Left ventricle myocardium inferior (tissue), 1 donor: ENCODE measurements at places on chromosomes 5 and 9.

- DNase-seq, result no peak
These were observed 25.6 kb downstream of the POU5F2 start for GRCh38 chr5:93715761-93716160.

GRCh38 chr5:135443161-135443960, 3.8 kb downstream of the DCANP1 start:
- DNase-seq, result no peak

- no peak for DNase-seq
These were observed 10.7 kb downstream of the GAPT start for GRCh38 chr5:58501778-58502417.

DNA sequence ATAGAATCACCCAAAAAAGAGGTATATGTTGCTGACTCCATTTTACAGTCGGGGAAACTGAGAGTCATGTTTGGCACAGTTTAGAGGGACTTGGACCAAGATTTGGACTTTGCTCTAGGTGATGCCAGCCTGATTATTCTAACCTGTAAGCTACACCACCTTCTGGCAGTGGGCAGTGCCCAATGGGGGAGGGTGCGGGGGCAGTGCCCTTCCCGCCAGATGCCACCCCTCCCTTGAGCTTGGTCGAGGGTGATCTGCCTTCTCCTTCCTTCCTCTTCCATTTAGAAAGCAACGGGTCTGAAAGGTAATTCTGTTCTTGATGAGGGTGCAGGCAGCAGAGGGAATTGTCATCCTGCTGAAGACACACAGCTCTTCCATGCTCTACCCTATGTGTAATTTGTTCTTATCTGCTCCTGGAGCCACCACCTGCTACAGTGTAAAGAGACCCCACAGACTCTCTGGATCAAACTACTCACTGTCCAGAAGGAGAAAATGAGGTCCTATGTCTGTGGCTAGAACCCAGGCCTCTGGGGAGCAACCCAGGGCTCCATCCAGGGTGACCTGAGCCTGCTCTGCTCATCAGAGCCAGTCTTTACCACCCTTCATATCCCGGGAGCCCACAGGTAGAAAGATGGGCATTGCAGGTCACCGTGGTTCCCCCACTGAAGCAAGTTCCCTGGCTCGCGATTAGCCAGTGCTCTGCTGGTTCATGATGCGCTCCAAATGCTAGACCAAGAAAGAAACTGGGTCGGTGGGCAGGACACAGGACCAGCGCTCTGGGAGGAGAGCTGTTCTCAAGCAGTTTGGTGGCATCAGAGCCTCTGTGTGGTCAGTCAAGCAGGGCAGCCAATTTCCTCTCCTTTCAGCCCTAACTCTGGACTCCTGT, 156.2 kb downstream of the RGS3 start:
- DNase-seq, result no peak

GRCh38 chr9:3008091-3008490, 164.2 kb upstream of the PUM3 start:
- no peak for DNase-seq

- no peak for DNase-seq
These were observed 12.2 kb downstream of the LCN12 start for GRCh38 chr9:136964171-136964689.

- no peak for DNase-seq
These were observed 13.6 kb upstream of the CLTB start for GRCh38 chr5:176429972-176430371.

DNA sequence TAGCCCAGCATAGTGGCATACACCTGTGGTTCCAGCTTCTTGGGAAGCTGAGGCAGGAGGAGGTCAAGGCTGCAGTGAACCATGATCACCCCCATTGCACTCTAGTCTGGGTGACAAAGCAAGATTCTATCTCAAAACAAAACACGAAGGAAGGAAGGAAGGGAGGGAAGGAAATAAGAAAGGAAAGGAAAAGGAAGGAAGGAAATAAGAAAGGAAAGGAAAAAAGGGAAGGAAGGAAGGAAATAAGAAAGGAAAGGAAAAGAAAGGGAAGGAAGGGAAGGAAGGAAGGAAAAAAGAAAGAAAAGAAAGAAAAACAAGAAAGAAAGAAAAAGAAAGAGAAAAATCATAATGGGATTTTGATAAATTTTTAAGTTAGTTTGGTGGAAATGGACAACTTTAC, 3.1 kb upstream of the STX17 start:
- no peak for DNase-seq

GRCh38 chr9:96417661-96418082, 498 bp downstream of the ZNF367 start:
- peak; percentile 43 for DNase-seq

- DNase-seq, result no peak
These were observed 70.7 kb downstream of the NR2F1 start for GRCh38 chr5:93653716-93654115.

DNA sequence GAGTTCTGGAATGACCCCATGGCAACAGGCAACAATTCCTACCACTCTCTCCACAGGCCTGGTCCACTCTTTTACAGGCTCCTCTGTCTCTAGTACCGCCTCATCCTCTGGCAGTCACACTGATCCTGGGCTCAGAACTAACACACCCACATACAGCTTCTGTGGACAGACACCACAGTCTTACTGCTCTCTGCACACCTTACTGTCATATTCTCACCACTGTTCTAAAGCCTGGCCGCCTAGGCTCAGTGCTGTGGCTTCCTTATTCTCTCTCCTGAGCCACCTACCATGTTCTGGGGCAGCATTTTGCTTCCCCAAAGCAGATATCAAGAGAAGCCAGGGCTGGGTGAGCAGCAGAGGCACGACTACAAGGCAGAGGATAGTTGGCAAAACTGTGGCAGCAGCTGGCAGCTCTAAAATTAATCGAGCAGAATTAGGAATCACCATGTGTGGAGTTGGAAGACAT, 14.8 kb downstream of the REEP5 start:
- DNase-seq, result no peak

- no peak for DNase-seq
These were observed 2.1 kb downstream of the HEXB start for GRCh38 chr5:74686962-74687751.

DNA sequence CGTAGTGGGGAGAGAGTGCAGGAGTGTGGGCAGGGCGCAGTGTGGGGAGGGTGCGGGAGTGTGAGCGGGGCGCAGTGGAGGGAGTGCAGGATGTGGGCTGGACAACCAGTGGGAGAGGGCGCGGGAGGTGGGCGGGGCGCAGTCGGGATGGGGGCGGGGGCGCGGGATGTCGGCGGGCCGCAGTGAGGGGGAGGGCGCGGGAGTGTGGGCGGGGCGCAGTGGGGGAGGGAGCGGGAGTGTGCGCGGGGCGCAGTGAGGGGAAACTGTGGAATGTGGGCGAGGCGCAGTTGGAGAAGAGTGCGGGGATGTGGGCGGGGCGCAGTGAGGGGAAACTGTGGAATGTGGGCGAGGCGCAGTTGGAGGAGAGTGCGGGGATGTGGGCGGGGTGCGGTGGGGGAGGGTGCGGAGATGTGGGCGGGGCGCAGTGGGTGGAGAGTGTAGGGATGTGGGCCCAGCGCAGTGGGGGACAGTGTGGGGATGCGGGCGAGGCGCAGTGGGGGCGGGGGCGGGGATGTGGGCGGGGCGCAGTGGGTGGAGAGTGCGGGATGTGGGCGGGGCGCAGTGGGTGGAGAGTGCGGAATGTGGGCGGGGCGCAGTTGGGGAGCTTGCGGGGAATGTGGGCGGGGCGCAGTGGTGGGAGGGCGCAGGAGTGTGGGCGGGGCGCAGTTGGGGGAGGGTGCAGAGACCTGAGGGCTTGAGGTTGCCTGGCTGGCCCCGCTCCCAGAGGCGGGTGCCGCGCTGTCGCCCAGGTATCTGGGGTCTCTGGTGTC, at the start of gene NXNL2:
NXNL2 (plus strand) TSS at position 723 of the 770 bp plus-strand sequence. CDS start 257 bp downstream, outside the sequence.
- DNase-seq, result peak; percentile 69

- no peak for DNase-seq
These were observed 72.6 kb downstream of the SMARCA2 start for GRCh38 chr9:2087500-2088313.

DNA sequence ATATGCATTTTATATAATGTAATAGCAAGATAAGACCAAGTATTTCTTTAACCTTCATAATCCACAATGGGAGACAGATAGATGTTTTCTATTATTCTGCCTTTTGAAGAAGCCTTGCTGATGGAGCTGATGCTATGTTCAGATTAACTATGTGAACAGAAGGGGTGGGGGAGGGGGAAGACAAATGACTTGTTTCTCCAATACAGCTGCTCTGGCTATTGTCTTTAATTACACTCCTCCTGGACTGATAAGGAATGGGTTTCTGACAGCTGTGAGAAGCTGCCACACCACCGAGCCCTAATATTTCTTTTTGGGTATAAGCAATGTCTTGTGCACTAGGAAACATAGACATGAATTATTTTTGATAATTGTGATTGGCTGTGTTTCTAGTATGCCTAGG, 62.0 kb downstream of the CAVIN4 start:
- no peak for DNase-seq

- DNase-seq, result no peak
These were observed 17.4 kb downstream of the VCP start for GRCh38 chr9:35054871-35055644.

- DNase-seq, result peak; percentile 57
These were observed 265.4 kb downstream of the RASEF start for GRCh38 chr9:82797534-82797933.

DNA sequence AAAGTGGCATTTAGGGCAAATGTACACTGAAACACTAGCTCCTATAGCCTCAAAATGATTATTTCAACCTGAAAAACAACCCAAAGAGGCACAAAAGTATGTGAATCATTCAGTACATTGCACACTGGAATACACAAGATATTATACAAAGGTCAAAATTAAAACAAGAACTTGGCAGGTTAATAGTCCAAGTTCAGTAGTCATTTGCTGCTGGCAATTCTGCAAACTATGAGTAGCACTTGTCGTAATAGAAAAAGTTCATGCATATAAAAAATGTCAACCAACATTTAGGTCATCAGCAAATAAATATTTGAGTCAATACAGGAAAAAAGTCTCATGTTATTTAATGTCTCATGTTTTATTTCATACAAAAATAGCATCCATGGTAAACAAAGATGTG, 98.7 kb downstream of the LPAR1 start:
- DNase-seq, result no peak

GRCh38 chr9:106417685-106418084, 445.3 kb upstream of the ZNF462 start:
- DNase-seq, result no peak

- DNase-seq, result no peak
These were observed 342.0 kb downstream of the MLLT3 start for GRCh38 chr9:20280330-20280729.

GRCh38 chr9:76619640-76620039, 144.6 kb upstream of the PCA3 start:
- no peak for DNase-seq

GRCh38 chr9:127873223-127873691, 4.2 kb downstream of the AK1 start:
- no peak for DNase-seq

DNA sequence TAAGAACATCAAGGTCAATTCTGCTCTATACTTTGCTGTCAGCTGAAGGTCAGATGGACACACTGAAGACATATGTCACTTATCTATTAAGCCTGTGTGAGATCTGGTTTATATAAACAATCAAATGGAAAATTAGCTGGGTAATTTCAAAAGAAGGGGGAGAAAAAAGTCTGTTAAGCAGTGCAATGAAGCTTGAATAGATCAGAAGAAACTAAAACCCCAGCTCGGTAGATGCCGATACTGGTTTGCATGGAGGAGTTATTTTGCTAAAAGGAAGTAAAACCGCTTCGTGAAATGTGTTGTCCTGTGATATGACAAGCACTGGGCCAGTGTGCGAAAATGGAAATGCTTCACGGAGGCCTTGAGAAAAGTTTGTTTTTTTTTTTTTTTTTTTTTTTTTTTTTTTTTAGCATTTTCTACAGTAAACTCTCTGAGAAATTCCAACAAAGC, 148.8 kb downstream of the MEF2C start:
- DNase-seq, result no peak

GRCh38 chr5:109959652-109960051, 269.9 kb downstream of the MAN2A1 start:
- DNase-seq, result no peak

DNA sequence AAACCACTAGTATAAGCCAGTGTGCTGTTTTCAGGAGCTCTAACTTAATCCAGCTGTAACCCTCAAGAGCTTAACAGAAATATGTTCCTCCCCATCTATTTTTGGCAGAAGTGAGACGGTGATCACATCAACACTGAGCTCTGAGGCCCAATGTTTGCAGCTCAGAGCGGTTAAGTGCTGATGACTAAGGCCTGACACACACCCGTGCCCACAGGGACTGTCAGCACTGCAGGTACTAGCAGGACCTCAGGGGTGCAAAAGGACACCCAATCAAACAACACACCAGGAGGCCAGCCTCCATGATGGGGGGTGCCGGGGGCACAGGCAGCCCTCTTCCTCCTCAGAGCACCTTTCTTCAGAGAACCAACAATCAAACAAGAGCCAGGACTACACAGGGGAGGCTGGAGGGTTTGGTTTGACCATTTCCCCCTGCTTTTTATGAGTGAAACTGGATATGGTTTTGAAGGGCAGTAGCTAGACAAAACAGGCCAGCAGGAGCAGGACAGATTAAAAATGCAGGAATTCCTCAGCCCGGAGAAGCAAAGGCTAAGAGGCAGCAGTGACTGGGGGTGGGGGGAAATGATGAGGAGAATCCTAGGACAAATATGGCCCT, 61.3 kb downstream of the RAPGEF1 start:
- peak; percentile 69 for DNase-seq

GRCh38 chr5:138654281-138654867, 79.2 kb upstream of the HSPA9 start:
- no peak for DNase-seq

- no peak for DNase-seq
These were observed 8.8 kb downstream of the BARHL1 start for GRCh38 chr9:132591244-132591643.

DNA sequence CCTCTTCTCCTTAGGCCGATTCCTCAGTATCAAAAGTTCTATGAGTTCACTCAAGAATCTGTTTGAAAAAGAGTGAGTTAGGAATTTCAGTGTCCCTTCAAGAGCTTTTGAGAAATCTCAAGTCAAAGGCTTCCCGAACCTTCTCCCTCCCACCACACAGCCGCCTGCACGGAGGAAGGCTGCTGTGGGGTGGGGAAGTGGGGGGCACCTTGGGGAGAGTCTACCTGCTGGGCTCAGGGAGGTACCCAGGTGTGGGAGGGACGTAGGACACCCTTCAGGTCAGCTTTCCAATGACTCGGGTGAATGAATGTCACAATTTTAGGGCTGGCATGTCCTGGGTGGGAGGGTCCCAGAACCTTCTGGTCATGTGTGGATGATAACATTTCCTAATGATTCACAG, 17.5 kb downstream of the CXCL14 start:
- DNase-seq, result no peak

DNA sequence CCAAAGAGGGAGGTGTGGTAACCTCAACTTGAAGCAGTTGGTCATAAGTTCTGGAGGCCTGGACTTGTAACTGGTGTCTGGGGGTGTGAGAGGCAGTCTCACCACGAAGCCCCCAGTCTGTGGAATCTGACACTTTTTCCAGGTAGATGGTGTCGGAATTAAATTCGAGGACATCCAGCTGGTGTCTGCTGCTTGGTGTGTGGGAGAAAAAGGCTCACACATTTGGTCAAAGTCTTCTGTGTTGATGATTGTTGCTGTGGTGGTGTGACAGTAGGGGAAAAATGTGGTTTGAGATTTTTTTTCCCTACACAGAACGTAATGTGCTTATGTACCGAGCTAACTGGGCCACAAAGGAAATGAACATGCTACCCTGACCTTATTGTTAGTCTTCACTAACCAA, 251.9 kb downstream of the MAT2B start:
- DNase-seq, result no peak
